ENCODE measurements at places on chromosomes 2 and 18. TPM values are rescaled to one million over a fixed set of nuclear protein-coding genes. Genes with fewer than 3 reads are reported as not detected.

DNA sequence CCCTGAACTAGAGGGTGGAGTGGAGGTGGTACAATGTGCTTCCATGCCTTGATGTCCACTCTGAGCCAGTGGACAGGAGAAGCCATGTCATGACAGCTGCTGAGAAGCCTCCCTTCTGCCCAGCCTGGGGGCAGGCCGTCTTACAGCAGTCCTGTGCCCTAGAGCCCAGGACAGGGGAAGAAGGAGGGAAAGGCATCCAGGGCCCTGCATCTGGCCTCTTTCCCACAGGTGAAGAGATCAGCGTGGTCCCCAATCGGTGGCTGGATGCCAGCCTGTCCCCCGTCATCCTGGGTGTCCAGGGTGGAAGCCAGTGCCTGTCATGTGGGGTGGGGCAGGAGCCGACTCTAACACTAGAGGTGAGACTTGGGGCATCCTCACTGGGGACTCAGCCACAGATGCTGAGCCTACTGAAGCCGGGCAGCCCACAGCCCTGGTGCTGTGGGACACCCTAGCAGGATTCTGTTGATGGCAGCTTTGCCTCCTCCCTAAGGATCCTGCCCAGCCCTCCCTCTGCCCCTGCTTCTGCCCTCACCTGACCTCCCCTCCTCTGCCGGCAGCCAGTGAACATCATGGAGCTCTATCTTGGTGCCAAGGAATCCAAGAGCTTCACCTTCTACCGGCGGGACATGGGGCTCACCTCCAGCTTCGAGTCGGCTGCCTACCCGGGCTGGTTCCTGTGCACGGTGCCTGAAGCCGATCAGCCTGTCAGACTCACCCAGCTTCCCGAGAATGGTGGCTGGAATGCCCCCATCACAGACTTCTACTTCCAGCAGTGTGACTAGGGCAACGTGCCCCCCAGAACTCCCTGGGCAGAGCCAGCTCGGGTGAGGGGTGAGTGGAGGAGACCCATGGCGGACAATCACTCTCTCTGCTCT lies 3.1 kb downstream of the IL36RN start:
- H3K4me3 ChIP-seq, result no peak overlapping the region
- no peaks in the 10 kb centered on the region for H3K4me1 ChIP-seq
- no peaks in the 10 kb centered on the region for H3K27me3 ChIP-seq
- no peak overlapping the region for H3K27ac ChIP-seq

- H3K36me3 ChIP-seq, result no peaks in the 10 kb centered on the region
- no peak overlapping the region for H3K4me3 ChIP-seq
- DNase-seq, result no peak
- peaks cover 81% of the 10 kb centered on the region for H3K27me3 ChIP-seq
- H3K27ac ChIP-seq, result no peak overlapping the region
- no peaks in the 10 kb centered on the region for H3K4me1 ChIP-seq
These were observed 6.6 kb downstream of the EMX1 start for GRCh38 chr2:72923833-72924352.

DNA sequence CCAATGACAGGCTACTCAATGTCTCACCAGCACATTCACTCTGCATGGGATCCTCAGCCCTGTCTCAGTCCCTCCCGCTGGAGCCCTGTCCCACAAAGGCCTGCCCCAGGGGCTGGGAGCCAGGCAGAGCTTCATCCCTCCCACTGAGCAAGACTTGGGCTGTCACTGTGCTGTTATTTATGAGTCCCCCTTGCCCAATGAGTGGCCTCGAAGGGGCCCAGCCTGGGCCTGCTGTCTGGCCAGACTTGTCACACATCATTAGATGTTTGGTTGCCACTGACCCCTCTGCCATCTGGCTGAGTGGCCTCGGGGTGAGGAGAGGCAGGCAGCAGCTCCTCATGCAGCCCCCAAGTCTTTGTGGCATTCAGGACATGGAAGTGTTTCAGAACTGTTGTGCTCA lies 330.6 kb upstream of the SKOR2 start:
- H3K4me1 ChIP-seq, result no peaks in the 10 kb centered on the region
- H3K27me3 ChIP-seq, result no peaks in the 10 kb centered on the region
- H3K27ac ChIP-seq, result no peak overlapping the region
- no peak for DNase-seq

ANKRD36 gene
- total RNA-seq, result 65.9 TPM

DNA sequence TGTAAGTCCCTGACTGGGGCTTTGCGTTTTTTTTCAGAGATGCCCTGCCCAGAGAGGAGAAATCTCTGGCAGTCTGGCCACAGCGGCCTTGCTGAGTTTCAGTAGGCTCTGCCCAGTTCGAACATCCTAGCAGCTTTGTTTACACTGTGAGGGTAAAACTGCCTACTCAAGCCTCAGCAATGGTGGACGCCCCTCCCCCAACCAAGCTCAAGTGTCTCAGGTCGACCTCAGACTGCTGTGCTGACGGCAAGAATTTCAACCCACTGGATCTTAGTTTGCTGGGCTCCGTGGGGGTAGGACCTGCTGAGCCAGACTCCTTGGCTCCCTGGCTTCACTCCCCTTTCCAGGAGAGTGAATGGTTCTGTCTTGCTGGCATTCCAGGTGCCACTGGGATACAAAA lies 31.7 kb downstream of the L3MBTL4 start:
- no peaks in the 10 kb centered on the region for H3K4me1 ChIP-seq
- no peak for DNase-seq

GRCh38 chr2:154242687-154243086 lies 371.0 kb downstream of the GALNT13 start:
- H3K36me3 ChIP-seq, result no peaks in the 10 kb centered on the region
- no peak overlapping the region for H3K4me3 ChIP-seq
- H3K27me3 ChIP-seq, result no peaks in the 10 kb centered on the region
- DNase-seq, result no peak

- no peak overlapping the region for H3K27ac ChIP-seq
- no peak for DNase-seq
- H3K4me3 ChIP-seq, result no peak overlapping the region
- no peaks in the 10 kb centered on the region for H3K36me3 ChIP-seq
- H3K27me3 ChIP-seq, result no peaks in the 10 kb centered on the region
- H3K4me1 ChIP-seq, result no peaks in the 10 kb centered on the region
These were observed 237.0 kb downstream of the HNMT start for GRCh38 chr2:138201286-138201685.

DNA sequence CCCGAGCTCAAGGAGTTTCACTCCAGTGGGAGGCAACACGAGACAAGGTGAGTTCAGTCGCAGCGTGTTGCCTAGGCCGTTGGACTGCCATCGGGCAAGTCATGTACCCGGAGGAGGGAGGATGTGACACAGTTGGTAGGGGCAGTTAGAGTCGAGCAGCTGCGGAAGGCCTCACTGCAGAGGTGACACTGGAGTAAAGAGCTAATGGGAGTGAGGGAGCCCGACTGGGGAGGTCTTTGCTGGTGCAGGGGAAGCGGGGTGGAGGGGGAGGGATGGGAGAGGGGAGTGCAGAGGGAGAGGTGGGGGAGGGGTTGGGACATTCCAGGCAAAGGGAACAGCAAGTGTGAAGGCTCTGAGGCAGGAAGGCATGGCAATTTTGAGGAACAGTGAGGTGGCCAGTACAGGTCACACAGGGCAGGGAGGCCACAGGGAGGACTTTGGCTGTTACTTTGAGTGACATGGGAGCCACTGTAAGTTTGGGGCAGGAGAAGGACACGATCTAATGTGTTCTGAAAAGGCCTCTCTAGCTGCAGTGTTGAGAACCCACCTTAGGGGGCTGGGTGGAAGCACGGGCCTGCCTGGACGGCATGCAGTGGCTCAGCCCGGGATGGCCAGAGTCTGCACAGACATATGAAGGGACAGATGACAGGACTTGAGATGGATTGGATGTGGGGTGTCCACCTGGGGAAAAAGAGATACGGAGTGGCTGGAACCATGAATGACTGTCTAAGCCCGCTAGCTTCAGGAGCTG lies 61.1 kb downstream of the KCNF1 start:
- no peak for DNase-seq
- no peaks in the 10 kb centered on the region for H3K36me3 ChIP-seq
- H3K4me3 ChIP-seq, result no peak overlapping the region
- no peaks in the 10 kb centered on the region for H3K27me3 ChIP-seq

DNA sequence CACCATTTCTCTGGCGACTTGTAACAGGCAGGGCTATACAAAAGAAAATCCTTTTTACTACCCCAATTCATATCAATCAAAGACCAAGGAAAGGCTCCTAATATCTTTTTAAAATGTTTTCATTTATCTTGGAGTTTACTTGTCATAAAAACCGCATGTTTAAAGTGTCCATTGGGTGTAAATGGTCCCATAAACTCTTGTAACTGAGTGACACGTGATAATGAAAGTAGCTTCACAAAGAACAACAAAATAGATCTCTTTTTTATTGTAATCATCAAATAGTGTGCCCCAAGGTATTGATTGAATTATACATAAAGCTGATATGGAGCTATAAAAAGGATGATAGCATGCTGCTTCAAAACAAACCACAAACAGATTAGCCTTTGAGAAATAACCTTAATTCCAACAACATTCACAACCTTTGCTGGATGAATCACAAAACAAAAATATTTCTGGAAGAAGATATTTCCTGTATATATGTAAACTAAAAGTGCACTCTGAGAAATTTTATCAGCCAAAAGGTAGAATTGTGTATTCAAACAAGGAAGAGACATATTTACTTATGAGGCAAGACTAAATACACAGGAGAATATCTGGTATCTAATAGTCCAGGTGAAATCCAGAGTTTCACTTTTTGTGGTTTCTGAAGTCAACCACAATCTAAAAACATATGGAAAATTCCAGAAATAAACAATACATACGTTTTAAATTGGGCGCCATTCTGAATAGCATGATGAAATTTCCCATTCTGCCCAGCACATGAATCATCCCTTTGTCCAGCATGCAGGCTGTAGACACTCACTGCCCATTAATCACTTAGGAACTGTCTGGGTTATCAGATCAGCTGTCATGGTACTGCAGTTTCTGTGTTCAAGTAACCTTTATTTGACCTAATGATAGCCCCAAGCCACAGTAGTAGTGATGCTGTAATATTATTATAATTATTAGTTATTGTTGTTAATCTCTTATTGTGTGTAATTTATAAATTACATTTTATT lies 237.5 kb downstream of the PIK3C3 start:
- no peaks in the 10 kb centered on the region for H3K27me3 ChIP-seq
- H3K27ac ChIP-seq, result no peak overlapping the region
- H3K4me1 ChIP-seq, result no peaks in the 10 kb centered on the region
- H3K36me3 ChIP-seq, result no peaks in the 10 kb centered on the region

ERICH2 gene
- total RNA-seq, result not detected

GRCh38 chr2:112065966-112066365 lies 10.9 kb downstream of the TMEM87B start:
- H3K27me3 ChIP-seq, result no peaks in the 10 kb centered on the region

COLEC12 gene
- 81.3 TPM for total RNA-seq

- no peaks in the 10 kb centered on the region for H3K4me1 ChIP-seq
- H3K27ac ChIP-seq, result no peak overlapping the region
- no peaks in the 10 kb centered on the region for H3K27me3 ChIP-seq
- H3K4me3 ChIP-seq, result no peak overlapping the region
- no peak for DNase-seq
- H3K36me3 ChIP-seq, result no peaks in the 10 kb centered on the region
These were observed 674.0 kb downstream of the PLCL1 start for GRCh38 chr2:198478361-198478760.

GRCh38 chr18:31498574-31499524 lies 872 bp downstream of the DSG2 start:
- H3K4me3 ChIP-seq, result peak overlapping the region; percentile 52
- H3K27ac ChIP-seq, result peak overlapping the region; percentile 48
- no peaks in the 10 kb centered on the region for H3K27me3 ChIP-seq

- H3K27ac ChIP-seq, result no peak overlapping the region
- no peaks in the 10 kb centered on the region for H3K27me3 ChIP-seq
- DNase-seq, result no peak
- H3K36me3 ChIP-seq, result no peaks in the 10 kb centered on the region
- H3K4me1 ChIP-seq, result no peaks in the 10 kb centered on the region
- no peak overlapping the region for H3K4me3 ChIP-seq
These were observed 91.6 kb upstream of the TANK start for GRCh38 chr2:161068670-161069069.

DNA sequence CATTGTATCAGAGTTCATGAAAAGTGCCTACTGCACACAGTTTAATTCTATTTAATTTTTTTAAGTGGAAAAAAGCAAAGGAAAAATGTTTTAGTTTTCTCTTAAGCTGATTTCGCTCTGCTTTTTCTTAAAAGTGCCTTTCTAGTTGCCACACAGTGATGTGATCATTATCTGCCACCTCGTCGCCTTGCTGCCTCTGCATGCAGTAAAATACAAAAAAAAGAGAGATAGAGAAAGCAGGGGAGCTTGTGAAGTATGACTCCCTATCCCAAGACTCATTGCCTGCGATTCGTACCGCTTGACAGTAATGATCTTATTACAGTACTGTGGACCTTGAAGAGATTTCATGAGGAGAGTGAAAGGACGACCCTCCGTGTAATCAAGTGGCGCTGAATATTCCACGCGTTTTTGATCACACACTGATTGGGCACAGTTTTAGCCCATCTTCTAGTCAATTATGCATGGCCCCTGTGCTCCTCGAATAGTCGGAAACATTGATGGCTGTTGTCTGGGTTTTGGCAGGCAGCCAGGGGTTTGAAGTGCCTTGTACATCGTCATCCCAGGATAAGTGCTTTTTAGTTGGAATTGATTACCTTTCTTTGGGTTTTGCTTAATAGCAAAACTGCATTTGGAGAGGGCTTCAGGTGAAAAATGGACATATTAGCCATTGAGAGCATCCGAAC lies 188.3 kb downstream of the GBX2 start:
- no peak for DNase-seq
- no peak overlapping the region for H3K4me3 ChIP-seq
- no peaks in the 10 kb centered on the region for H3K36me3 ChIP-seq

DNA sequence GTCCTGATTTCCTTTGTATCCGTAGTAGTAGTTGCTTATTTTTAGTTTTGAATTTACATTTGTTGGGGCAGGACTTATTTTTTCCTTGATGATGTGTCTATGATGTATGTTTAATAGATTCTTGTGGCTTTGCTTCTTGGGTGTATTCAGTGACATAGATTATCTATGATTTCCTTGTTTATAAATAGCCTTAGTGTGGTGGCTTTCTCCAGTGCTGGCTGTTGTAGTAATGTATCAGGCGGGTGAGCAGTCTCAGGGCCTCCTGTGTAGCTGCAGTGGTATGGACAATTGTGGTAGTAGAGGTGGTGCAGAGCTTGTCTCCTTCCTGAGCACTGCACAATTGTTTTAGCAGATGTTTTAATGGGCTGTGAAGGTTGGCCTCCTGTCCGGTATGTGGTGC lies 60.5 kb downstream of the SMCHD1 start:
- no peaks in the 10 kb centered on the region for H3K36me3 ChIP-seq
- no peaks in the 10 kb centered on the region for H3K4me1 ChIP-seq

DNA sequence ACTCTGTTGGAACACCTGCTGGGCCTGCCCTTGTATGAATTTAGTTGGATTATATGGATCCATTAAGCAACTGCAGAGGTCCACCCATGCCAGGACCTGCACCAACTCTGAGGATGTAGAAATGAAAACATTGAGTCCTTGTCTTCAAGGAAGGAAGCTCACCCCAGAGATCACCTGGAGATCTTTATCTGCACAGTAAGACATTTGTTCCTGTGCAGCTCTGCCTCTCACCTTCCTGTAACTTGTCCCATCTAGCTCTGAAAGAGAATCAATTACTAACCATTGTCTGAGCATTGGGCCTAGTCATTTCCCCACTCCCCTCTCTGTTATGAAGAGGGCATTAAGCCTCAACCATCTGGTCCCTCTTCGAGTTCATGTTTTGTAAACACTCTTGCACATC lies 105.2 kb upstream of the YWHAQ start:
- H3K27ac ChIP-seq, result no peak overlapping the region
- H3K4me1 ChIP-seq, result peaks cover 5% of the 10 kb centered on the region
- H3K4me3 ChIP-seq, result no peak overlapping the region
- no peaks in the 10 kb centered on the region for H3K36me3 ChIP-seq

GRCh38 chr2:198638577-198638976 lies 819.2 kb downstream of the SATB2 start:
- H3K27me3 ChIP-seq, result no peaks in the 10 kb centered on the region
- no peak for DNase-seq
- no peaks in the 10 kb centered on the region for H3K4me1 ChIP-seq
- H3K36me3 ChIP-seq, result no peaks in the 10 kb centered on the region
- no peak overlapping the region for H3K27ac ChIP-seq

CENPA gene
- total RNA-seq, result not detected

All from uterus (tissue), 4 donors.